ENCODE measurements at places on chromosomes 1 and 21.

DNA sequence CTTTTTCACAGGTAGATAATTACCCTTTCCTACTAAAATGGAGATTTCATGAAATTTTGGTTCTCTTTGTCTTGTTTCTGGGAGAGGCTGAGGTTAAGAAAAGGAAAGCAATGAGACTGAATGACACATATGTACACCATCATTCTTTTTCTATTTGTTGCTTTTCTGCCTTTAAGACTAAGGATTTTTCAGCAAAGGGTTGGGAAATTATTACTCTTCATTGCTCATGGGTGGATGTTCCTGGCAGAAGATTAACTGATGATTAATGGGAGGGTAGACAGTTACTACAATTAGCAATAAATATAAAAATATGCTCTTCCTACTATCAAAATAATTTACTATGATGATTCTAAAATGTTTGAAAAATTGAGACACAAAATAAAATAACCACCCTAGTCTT lies 316.5 kb upstream of the USP24 start:
- no peak for DNase-seq

DNA sequence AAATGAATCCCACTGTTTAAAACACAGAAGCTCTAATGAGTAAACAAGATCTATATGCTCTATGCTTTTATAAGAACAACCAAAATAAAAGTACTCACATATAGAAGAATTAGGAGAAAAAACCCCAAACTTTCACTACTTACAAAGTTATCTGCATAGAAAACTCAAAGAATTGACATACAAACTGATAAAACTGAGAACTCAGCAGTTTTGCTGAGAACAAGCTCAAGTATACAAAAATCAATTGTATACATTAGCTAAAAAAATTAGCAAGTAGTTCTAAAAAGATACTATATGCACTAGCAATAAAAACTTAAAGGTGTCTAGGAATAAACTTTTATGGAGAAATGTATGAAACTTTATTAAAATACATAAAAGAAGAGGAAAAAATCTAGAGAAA lies 186.2 kb upstream of the KAZN start:
- no peak for DNase-seq

- DNase-seq, result no peak
Observed at GRCh38 chr1:205950280-205950679, 7.0 kb upstream of the SLC26A9 start.

- no peak for DNase-seq
Observed at GRCh38 chr1:228095161-228095560, 8.0 kb downstream of the C1orf35 start.

GRCh38 chr1:21773585-21773984 lies 9.4 kb downstream of the USP48 start:
- DNase-seq, result no peak

DNA sequence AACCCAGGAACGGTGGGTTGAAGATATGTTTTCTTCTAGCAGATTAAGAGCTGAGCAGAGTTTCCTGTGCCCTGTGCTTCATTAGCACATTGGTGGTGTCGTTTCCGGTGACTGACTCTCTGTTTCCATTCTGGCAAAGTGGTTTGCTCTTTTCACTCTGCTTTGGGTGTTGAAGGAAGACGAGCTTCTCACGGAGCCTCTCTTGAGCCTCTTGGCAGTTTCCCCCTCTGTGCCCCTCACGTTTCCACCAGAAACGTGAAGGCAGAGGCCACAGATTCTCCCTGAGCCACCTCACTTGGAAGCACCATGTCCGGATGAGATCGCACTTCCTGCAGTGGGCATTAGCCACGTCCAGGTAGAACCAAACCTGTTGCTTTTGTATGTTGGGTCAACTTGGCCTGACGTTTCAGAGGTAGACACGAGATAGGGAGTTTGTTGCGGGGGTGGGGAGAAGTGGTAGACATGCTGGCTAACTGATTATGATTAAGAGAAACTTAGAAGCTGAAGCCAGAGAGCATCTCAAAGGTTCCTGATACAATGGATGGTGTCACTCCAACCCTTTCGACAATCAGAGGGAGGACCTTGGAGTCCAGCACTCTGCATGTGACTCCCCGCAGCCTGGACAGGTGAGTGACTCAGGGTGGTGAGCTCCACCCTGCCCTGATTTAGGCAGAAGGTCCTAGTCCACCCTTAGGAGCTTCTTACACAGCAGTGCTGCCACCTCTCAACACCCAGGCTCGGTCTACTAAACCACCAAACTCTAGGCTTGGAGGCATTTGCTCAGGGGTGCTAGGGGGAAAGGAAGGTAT lies at the start of gene LAX1:
TSS of gene LAX1 (plus strand) at position 155 of the 809 bp plus-strand sequence. CDS start at position 538, 383 bp downstream.
- DNase-seq, result peak; percentile 66

DNA sequence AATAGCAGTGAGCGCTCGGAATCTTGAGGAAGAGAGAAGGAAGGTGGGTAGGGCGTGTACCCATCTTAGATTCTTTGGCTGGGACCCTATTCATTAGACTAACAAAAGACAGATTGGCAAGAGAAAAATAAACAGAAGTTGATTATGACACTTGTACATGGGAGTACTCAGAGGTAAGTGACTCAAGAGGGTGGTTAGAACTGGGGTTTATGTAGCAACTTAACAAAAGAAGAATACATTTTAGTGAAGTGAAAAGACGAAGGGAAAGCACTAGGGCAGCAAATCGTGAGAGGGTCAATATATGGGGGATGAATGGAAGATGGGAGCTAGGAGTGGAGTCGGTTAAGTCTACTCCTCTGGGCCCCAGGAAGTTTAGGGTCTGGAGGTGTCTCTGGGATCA lies 25.8 kb upstream of the RCC2 start:
- DNase-seq, result no peak

GRCh38 chr1:93591676-93592550 lies 89.7 kb downstream of the BCAR3 start:
- DNase-seq, result no peak

- DNase-seq, result no peak
Observed at GRCh38 chr1:231656741-231657140, 30.2 kb downstream of the DISC1 start.

DNA sequence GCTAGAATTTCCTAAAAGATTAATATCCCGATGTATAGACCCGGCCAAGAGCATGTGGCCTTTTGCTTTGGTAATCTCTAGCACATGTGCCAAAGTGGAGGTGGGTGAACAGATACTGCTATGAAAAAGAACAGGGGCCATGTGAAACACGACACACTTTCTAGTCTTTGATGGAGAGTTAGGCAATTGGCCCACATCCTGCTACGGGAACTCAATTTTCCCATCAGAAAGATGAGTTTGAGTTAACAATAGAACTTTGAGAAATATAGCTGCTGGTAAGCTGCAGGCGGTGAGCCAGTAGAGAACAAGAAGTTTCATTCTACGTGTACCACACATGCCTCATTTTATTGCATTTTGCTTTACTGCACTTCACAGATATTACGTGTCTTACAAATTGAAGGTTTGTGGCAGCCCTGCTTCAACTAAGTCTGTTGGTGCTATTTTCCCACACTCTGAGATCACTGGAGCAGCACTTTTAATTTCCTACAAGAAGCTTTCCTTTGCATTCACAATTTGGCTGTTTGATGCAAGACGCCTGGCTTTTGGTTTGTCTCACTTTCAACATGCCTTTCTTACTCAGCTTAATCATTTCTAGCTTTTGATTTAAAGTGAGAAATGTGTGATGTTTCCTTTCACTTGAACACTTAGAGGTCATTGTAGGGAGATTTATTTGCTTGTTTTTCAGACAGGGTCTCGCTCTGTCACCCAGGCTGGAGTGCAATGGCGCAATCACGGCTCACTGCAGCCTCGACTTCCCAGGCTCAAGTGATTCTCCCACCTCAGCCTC lies 46.3 kb downstream of the HTR6 start:
- no peak for DNase-seq

DNA sequence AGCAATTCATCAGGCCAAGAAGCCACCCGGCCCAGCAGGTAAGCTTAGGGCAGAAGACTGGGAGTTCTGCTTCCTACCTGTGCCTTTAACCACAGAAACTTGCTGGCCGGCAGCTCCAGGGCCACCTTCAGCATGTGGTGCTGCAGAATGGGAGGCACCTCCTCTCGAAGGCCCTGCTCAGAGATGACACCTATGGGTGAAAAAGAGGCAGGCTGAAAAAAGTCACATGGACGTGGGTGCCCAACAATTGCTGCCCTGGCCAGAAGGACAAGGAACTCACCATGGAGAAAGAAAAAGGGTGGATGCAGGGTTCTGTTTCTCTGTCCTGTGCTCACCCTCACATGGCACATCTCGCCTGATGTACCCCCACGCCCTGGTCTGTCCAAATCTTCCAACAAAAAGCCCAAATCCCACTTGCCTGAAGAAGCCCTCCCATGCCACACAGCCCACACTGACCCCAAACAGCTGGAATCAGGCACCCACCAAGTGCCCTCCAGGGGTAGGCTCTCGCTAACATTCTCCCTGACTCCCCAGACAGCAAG lies 33.0 kb downstream of the URB1 start:
- no peak for DNase-seq

DNA sequence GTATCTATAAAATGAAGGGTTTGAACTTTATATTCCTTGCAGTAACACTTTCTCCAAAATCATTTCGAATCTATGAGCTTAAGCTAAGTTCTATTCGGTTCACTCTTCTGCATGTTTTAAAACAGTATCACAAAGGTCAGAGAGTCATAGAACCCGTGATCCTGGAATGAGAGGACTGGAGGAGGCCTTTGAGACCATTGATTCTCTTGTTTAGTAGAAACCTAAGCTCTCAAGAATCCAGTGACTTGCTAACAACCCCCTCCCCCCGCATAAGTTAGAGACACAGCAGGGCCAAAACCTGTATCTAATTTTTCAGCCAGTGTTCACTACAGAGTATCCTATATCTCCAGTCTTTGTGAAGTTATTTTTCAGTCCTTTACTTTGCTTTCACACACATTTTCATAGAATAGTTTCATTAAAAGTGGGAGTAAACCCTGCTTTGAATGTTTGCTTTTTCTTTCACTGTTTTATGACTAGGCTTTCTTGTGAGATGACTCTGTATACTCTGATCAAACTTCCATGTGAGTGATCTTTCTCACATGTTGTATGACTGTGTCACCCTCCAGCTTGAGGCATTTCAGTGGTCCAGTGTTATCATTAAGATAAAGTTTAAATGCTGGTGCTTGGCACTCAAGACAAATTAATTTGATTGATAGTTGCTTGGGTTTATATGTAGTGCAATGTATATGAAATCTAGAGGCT lies 275.4 kb upstream of the SGIP1 start:
- DNase-seq, result no peak

DNA sequence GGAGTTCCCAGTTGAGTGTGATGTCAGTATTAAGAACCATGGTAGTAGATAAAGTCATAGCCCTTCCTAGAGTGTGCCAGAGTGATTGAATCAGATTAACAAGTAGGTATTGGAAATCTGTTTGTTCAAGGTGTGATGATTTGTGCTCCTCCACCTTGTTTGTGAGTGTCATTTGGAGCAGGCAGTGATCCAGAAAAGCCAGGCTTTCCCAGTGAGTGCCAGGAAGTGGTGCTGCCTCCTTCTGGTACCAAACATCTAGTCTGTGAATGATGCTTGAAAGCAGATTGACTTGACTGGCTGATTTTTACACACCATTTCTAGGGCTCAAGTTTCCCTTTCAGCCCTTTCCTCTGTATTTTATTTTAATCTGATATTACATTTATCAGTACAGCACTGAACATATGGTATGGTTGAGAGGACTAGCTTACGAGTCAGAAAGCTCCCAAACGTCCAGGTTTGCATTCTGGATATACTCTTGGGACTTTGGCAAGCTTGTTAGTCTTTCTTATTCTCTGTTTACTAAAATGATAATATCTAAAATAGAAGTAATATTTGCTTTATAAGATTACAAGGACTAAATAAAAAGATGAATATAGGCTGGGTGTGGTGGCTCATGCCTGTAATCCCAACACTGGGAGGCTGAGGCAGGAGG lies 100.7 kb downstream of the PATJ start:
- DNase-seq, result no peak

DNA sequence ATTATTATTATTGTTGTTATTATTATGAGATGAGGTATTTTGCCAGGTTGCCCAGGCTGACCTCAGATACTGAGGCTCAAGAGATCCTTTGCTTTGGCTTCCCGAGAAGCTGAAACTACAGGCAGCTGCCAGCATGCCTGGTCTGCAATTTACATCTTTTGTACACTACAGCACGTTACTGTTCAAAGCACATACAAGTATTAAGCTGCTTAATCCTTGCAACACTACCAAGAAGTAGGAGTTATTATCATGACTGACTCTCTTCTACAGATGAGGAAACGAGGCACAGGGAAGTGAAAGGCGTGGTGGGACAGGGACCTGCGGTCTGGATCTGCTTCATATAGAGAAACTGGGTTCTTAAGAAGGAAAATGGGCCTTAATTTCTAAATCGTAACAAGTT lies 11.6 kb downstream of the ERG start:
- no peak for DNase-seq

- DNase-seq, result no peak
Observed at GRCh38 chr1:24584171-24584647, 28.3 kb downstream of the NCMAP start.

- DNase-seq, result no peak
Observed at GRCh38 chr1:118075116-118075515, 109.9 kb downstream of the SPAG17 start.

DNA sequence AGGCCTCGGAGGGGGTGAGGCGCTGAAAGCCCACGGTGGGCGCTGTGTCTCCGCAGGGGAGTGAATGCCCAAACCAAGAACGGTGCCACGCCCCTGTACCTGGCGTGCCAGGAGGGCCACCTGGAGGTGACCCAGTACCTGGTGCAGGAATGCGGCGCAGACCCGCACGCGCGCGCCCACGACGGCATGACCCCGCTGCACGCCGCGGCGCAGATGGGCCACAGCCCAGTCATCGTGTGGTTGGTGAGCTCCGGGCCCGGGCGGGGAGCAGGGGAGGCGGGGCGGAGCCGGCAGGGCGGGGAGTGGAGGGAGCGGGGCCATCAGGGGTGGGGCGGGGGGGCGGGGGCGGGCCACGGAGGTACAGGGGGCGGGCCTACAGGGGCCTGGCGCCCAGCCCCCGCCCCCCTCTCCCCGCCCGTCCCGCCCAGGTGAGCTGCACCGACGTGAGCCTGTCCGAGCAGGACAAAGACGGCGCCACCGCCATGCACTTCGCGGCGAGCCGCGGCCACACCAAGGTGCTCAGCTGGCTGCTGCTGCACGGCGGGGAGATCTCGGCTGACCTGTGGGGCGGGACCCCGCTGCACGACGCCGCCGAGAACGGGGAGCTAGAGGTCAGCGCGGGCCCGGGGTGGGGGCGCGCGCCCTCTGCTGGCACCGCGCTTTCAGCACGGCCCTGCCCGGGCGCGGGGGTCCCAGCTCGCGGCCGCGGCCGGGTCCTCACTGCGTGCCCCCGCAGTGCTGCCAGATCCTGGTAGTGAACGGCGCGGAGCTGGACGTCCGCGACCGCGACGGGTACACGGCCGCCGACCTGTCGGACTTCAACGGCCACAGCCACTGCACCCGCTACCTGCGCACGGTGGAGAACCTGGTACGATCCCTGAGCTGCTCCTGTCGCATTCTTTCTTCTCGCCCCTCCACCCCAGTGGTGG lies 15.9 kb downstream of the ESPN start:
- DNase-seq, result peak; percentile 57
